Stomach (tissue), 19 donors: ENCODE measurements at places on chromosomes 4 and X.

DNA sequence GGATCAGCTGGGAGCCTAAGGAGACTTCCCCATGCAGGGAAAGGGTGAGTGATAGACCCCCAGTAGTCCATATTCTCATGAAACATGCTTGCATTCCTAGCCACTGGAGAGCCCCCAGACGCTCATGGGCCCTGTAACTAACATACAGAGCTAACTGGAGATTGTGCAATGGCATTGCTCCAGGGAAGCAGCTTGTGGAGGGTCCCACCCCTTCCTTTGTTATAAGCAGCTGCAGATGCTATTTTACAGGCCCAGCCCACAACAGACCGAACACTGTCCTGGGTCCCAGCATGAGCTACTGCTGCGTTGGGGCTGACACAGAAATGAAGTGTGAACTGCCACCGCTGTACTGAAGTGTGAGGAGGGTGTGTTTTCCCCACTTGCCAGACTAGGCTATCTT, 1465.7 kb upstream of the DIAPH2 start:
- no peaks in the 10 kb centered on the region for H3K27me3 ChIP-seq
- DNase-seq: no peak
- H3K4me1 ChIP-seq: no peaks in the 10 kb centered on the region
- no peaks in the 10 kb centered on the region for H3K36me3 ChIP-seq

GRCh38 chrX:65757943-65758342, 90.5 kb downstream of the MSN start:
- no peaks in the 10 kb centered on the region for H3K36me3 ChIP-seq
- H3K27ac ChIP-seq: no peak overlapping the region
- no peaks in the 10 kb centered on the region for H3K27me3 ChIP-seq
- no peak overlapping the region for H3K4me3 ChIP-seq
- no peaks in the 10 kb centered on the region for H3K4me1 ChIP-seq

DNA sequence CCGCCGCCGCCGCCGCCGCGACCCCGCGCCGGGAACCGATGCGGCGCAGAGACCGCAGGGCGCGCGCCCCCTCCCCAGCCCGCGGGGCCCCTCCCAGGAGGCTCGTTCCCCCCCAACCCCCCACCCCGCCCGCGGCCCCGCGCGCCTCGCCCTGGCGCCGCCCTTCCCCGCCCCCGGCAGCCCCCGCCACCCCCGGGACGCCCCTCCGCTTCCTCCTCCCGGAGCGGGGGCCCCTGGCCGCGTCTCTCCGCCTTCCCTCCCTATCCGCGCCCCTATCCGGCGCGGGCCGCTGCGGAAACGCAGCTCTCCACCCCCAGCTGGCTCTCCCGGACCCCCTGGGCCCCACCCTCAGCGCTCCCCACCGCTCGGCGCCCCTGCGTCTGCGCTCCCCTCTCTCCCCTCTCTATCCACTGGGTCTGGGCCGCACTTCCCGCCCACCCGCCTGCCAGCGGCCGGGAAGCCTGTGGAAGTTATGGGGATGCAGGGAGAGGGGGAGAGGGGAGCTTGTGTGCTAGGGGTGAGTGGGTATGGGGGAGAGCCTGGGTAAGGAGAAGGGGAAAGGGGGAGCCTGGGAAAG, at the start of gene TMEM271:
TSS of gene TMEM271 (minus strand) at position 51 of the 577 bp plus-strand sequence. CDS start 233 bp downstream, outside the sequence.
- no peak within 1 kb of the TSS for H3K27ac ChIP-seq
- peaks cover 32% of the 10 kb centered on the region for H3K4me1 ChIP-seq
- peak within 1 kb of the TSS; percentile 14 for H3K4me3 ChIP-seq
- peaks cover 36% of the 10 kb centered on the region for H3K27me3 ChIP-seq
- no peaks in the 10 kb centered on the region for H3K36me3 ChIP-seq

GRCh38 chr4:186924723-186925122, 201.1 kb upstream of the FAT1 start:
- no peaks in the 10 kb centered on the region for H3K36me3 ChIP-seq
- no peak overlapping the region for H3K4me3 ChIP-seq
- DNase-seq: no peak
- no peaks in the 10 kb centered on the region for H3K27me3 ChIP-seq
